AG08396 (cell line): ENCODE measurements at places on chromosomes 1 and 21.
A peak's percentile ranks its signal among the peaks of the same experiment; 100 is the strongest.

DNA sequence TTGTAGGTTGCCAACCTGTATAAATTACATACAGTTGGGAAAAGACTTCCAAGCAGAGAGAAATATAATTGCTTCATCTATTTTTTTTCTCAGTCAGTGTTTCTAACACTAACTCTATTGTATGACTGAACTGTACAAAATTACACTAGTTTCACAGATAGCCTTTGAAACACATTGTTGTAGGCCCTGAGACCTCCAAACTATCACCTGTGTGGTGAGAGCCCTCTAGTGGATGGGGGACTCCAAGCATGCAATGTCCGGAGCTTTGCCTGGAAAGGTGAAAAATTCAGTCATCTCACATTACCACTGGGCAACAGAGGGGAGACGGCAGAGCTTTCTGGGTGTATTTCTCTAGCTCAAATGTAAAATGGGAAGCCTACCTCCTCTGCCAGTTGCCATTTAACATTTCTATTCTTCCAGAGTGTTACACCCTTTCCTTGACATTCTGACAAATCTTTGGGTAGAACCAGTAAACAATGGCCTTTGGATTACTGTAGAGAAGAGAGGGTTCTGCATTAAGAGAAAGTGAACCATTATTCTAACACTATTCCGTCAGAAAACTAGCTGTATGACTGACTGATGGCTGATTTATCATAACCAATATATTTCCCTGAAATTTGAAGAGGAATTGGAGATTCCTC, 212.2 kb downstream of the LYPLAL1 start:
- peak; percentile 39 for DNase-seq

DNA sequence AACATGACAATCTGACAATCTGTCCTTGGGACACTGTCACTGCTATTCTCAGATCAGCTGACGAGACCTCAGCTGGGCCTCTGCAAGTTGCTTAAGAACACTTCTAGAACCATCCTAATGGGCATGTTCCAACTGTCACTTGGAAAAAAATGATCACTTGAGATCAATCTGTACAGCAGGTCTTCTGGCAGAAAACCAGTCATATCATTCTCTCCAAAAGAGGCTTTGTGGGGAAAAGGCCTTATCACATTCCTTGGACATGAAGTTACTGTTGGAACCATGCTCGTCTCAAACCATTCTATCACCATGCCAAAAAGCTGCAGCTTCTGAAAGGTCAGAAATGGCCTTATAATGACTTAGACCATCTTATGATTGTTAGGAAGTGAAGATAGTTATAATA, 744.2 kb downstream of the USP25 start:
- DNase-seq = no peak

DNA sequence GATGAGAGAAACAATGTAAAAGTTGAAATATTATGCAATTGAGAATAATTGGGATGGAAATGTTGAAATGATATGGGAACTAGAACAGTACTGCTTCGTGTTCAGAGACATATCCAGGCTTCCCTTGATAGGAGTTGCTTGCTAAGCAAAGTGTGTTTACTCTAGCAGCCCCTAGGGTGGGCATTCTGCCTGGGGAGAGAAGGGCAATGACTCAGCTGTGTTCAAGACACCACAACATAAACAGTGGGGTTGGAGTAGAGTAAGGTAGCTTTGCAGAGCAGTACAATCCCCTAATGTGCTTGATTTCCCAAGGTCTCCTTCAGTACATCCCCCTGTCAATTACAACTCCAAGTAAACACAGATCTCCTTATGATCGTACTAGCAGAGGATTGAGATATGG, 4.8 kb upstream of the PCNX2 start:
- DNase-seq = no peak

DNA sequence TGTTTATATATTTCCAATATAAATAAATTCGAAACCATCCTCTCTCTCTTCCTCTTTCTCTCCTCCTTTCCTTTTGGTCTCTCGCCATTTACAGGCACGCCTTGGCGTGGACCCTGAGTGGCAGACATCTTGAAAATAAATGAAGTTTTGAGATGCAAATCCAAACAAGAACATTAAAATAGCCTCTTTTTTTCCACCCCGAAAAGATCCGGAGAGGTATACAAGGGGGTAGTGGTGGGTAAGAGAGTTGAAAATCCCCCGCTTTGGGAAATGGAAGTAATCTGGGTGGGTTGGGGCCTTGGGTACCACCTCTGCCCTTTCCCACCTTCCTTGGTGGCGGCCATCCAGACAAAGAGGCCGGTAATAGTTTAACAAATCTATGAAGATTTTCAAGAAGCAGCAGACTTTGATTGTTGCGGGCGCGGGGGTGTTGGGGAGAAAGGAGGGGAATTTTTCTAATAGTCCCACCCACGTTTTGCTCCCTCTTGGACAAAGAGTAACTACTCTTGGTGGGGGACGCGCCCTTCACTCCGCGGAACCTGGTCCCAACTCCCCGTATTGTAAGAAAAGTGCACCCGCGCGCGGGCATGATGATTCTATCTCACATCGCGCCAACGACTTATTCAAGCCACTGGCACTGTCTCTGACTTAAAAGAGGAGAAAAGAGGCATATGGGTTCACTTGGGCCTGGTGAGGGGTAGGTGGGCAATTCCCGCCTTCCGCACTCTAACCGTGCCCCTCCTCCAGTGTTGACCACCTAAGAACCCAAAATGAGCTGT, 4.0 kb upstream of the FOXD3 start:
- no peak for DNase-seq

DNA sequence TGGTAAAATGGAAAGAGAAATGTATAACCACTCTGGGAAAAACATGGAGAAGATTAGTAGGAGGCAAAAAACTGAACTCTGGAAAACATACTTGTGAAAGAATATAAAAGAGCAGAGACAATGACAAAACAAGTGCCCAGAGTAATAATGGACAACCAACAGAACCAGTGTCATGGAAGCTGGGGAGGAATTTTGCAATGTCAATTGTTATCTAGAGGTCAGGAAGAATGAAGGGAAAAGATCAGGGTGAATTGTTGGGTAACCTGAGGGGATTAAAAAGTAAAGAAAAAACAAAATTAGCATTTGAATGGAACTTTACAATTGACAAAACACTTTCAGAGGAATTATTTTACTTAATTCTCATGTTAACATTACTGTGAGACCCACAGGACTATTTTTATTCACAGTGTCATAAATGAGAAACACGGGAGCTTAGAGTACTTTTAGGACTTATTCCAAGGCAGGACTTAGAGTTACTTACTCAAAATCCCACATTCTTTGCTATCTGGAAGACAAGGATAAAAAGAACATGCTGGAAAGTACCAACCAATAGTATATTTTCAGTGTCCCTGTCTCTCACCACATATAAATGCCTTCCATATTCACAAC, 19.5 kb downstream of the JAM2 start:
- DNase-seq = no peak

- no peak for DNase-seq
Measured at GRCh38 chr21:34811368-34811767, 142.6 kb downstream of the CLIC6 start.

- DNase-seq = peak; percentile 15
Measured at GRCh38 chr1:155321639-155322503, 1.2 kb downstream of the RUSC1 start.

DNA sequence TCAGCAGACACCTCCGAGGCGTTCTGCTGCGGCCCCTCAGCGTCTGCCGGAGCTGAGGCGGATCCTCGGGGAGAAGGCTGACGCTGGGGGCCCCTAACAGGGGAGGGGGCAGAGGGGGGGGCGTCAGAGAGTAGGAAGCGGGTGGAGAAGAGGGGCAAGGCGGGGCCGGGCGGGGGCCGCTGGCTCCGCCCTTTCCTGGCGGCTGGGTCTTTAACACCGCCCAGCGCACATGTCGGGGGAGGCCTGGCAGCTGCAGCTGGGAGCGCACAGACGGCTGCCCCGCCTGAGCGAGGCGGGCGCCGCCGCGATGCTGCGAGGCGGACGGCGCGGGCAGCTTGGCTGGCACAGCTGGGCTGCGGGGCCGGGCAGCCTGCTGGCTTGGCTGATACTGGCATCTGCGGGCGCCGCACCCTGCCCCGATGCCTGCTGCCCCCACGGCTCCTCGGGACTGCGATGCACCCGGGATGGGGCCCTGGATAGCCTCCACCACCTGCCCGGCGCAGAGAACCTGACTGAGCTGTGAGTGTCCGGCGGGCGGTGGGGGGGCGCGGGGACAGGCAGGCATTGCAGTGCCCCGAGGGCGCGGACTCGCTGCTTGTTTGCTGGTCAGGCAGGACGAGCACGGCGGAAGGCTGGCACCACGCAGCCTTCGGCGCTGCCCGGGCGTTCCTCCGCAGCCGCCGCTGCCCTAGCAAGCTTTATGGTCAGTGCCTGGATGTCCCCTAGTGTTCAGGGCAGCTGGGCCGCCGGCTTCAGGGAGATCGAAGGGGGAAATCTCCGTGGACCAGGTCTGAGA, at the start of gene NTRK1:
NTRK1 (plus strand) TSS at position 238 of the 796 bp plus-strand sequence; CDS start at position 308, 70 bp downstream.
- DNase-seq = peak; percentile 56

DNA sequence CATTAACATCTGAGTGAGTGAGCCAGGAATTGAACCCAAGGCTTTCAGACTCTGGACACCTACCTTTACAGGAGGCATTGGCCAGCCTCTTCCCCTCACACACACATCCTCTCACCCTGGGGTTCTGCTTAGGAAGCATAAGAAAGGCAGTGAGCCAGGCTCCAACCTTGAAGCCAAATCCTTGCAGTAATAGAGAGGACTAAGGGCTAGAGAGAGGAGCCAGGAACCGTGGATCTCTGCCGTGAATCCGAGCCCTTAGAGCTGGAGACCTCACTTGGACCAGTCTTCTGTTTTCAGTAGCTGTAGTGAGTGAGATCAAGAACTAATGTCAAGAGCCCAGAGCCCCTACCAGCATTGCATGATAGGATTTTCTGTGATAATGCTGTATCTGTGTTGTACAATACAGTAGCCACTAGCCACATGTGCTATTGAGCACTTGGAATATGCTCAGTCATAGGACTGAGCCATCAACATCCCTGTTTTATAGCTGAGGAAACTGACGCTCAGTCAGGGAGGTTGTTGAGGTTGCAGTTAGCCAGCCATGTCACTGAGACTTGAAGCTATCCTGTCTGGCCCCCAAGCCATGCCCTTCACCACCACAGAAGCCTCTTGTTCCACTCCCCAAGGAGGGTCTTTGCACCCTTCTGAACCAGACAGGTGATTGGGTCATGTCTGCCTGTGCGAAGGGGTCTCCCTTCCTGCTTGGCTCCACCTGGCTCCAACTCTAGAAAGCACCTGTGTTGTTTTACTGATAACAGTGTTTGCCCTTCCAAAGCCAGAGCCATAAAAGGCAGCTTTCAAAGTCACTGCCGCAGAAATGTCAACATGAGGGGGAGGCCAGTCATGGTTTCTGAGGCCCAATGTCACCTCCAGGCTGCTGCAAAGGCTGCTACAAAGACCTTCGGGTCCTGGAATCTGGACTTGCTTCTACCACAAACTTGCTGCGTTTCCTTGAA, 101.1 kb upstream of the JUN start:
- DNase-seq = no peak

DNA sequence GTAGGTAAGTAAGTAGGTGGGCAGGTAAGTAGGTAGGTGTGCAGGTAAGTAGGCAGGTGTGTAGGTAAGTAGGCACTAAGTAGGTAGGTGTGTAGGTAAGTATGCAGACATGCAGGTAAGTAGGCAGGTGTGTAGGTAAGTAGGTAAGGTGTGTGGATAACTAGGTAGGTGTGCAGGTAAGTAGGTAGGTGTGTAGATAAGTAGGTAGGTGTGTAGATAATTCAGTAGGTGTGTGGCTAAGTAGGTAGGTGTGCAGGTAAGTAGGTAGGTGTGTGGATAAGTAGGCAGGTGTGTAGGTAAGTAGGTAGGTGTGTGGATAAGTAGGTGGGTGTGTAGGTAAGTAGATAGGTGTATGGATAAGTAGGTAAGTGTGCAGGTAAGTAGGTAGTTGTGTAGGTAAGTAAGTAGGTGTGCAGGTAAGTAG, 53.9 kb upstream of the COG2 start:
- no peak for DNase-seq

GRCh38 chr21:31410499-31411131, 66.6 kb upstream of the TIAM1 start:
- DNase-seq = no peak

- no peak for DNase-seq
Measured at GRCh38 chr1:23436520-23437354, 12.2 kb upstream of the TCEA3 start.

DNA sequence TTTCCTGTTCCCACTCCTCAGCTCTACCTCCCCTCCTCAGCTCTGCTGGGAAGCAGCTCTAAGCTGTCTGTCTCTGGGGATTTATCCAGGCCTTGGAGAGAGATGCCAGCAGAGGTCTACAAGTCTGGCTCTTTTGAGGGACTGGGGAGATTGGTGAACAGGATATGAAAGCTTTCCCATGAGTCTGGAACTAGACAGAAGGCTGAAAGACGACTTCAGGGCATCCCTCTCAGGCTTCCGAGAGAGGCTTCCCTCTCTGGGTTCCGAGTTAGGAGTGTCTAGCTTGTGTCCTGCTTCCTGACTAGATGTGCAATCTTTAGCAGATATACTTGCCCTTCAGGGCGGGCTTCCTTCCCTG, 733 bp downstream of the TMEM35B start:
- peak; percentile 50 for DNase-seq

DNA sequence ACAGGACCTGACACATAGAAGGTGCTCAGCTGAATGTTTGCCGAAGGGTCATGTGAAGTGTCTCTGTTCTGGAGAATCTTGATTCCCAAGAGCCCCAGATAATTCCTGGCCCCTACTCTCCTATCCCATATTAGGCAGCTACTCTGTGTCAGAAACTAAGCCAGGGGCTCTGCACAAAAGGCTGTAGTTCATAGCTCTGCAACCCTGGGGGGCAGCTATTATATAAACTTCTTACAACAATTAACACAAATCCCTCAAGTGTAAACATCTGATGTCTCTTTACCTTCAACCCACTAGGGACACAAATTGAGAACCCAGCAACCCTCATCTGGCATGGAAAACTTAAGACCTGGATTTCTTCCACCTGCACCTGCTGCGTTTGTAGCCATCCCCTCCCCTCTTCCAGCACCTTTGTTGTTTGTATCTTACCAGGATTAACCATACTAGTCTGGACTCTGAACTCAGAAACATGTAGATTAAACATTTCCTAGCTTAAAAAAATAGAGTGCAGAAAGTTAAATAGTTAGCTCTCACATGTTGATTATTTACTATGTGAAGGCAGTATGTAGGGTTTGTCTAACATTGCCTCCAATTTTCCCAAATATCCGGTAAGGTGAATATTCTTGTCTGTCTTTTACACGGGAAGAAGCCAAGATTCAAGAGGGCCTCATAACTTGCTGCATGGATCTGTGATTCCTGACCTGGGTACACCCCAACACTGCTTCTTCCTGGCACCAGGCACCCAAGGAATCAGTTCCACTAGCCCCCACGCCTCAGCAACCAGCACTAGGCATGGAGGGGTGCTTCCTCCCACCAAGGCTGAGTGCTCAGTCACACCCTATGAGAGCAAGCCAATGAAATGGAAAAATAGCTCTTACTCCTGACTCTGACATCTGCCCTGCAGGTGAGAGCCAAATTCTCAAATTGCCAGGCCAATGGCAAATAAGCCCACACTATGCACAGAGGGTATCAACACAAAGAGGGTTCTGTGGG, 220.7 kb upstream of the HOOK1 start:
- DNase-seq = no peak
